CD4-positive, alpha-beta T cell treated with Interleukin-2 at 100 ng/mL for 4 hours (primary cell): ENCODE measurements at places on chromosomes 1 and 21.

DNA sequence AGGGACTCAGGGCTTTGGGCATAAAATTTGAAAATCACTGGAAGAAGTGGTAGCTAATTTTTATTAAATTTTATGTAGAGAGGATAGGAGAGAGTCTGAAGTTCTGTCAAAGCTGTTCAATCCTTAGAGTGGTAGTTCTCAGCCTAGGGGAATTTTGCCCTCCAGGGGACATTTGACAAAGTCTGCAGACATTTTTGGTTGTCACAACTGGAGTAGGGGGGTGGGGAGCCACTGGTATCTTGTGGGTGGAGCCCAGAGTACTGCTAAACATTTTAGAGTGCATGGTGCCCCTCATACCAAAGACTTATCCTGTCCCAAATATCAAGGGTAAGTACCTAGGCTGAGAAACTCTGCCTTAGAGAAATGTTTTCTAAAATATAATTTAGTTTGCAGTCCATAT lies 30.2 kb downstream of the RASAL2 start:
- no peak for DNase-seq

DNA sequence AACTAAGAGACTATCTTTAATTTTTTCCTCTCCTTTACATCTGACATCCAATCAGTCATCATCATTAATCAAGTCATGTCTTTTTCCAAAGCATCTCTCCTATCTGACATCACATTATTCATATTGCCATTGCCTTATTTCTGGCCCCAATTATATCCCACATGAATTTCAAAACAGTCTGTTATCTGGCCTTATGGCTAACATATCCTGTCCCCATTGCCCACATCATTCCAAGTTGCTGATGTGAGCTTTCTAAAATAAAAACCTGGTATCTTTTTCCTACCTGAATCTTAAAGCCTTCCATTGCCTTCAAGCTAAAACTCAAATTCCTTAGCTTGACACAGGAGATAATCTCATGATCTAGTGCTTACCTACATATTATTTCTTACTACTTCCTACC lies 283.9 kb downstream of the LRRC40 start:
- DNase-seq, result no peak

DNA sequence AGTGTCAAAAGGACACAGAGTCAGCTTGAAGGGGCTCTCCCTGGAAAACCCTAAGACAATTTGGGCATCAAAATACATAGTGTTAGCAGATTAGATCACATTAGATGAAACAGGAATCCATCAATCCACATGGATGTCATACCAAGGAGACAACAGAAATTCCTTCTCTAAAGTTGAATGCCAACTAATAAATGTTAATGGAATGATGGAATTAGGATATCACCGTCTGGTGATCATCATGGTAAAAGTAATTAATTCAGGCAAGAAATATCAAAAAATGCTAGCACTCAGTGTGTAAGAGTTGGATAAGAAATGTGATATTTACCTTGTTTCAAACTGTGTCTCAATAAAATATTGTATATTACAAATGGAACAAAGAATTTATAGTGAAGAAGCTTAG lies 10.9 kb upstream of the SLC25A24 start:
- DNase-seq, result no peak

DNA sequence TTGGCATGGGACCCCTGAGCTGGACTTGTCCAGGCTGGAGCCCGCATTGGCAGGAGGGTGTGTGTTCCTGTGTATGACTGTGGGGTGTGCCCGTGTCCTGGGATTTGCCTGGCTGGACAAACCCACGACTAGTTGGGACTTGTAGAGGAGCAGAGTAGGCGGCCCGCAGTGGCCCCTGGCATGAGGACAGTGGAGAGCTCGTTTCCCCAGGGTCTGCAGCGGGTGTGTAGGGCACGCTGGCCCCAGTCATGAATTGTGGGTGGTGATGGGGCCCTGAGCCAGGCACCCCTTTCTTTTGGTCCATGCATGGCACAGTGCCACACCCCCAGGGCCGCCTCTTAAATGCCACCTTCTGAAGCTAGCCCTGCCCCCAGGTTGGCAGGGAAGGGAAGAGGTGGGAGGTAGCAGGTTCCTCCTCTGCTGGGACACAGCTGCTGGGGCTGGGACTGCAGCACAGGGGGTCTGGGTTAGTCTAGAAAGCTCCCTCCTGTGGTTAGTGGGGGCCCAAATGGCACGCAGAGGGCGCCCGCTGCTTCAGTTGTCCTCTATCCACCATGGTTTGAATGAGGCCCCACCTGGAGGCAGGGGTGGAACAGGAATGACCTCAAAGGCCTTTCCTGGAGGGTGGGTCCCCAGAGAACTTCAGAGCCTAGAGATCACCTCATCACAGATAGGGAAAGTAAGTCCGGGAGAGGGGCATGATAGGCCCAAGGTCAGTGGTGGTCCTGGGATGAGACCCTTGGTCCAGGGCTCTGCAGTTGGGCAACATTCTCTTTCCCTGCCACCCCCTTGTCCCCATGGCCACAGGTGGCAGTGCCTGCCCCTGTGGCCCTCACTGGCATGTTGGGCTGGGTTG lies 4.1 kb downstream of the CROCC start:
- no peak for DNase-seq

GRCh38 chr1:45566722-45567121 lies 16.1 kb downstream of the AKR1A1 start:
- no peak for DNase-seq

DNA sequence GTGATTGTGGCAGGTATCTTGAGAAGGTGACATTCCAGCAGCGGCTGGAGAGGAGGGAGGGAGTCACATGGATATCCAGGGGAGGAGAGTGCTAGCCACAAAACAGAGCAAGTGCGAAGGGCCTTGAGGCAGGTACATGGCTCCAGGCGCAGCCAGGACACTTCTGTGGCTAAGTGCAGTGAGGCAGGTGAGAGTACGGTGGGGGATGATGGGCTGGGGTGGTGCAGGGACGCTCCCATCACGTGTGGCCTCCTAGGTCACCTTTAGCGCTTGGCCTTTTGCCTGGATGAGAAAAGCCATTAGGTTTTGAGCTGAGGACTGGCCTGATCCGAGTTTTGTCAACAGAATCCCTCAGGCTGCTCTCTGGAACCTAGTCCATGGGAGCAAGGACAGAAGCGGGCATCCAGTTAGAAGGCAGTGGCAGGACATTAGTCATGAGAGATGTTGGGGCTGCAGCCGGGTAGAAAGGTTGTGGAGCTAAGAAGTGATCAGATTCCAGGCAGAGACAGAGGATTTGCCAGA lies 31.6 kb downstream of the SMYD2 start:
- DNase-seq, result no peak

- no peak for DNase-seq
Observed at GRCh38 chr1:48291421-48291820, 68.9 kb downstream of the SLC5A9 start.

- no peak for DNase-seq
Observed at GRCh38 chr1:236957235-236957634, 47.0 kb downstream of the MT1HL1 start.
